Fibroblast of lung (primary cell): ENCODE measurements at places on chromosomes 7 and 10. TPM values are rescaled to one million over a fixed set of nuclear protein-coding genes. Genes with fewer than 3 reads are reported as not detected.

CSTF2T gene
- 14.9 and 20.0 TPM in 2 replicates for total RNA-seq

C10orf105 gene
- total RNA-seq, result under 0.01 TPM in 2 replicates

OGDHL gene
- under 0.01 TPM in 2 replicates for total RNA-seq

TMEM213 gene
- total RNA-seq, result not detected in 2 replicates

CALU gene
- total RNA-seq, result 538 and 636 TPM in 2 replicates

SDK1 gene
- 3.6 and 8.6 TPM in 2 replicates for total RNA-seq

DNA sequence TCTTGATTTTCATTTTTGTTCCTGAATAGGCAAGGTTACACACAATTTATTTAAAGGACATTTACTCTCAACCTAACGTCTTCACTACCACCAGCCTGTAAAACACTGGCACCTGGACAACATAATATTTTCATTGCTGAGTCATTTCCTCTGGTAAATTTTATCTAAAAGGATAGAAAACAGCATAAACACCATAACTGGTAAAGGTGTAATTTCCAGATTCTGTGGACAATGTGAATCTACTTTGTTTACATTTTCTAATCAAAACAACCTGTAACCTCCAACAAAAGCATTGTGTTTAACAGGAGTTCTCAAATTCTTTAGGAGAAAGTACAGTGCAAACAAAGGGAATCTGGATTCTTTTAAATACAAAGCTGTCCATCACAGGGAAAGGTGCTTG lies 472.0 kb upstream of the AKR1E2 start:
- peak; percentile 78 for DNase-seq

- no peak for DNase-seq
Measured at GRCh38 chr10:60870416-60870728, 73.6 kb downstream of the RHOBTB1 start.

DNA sequence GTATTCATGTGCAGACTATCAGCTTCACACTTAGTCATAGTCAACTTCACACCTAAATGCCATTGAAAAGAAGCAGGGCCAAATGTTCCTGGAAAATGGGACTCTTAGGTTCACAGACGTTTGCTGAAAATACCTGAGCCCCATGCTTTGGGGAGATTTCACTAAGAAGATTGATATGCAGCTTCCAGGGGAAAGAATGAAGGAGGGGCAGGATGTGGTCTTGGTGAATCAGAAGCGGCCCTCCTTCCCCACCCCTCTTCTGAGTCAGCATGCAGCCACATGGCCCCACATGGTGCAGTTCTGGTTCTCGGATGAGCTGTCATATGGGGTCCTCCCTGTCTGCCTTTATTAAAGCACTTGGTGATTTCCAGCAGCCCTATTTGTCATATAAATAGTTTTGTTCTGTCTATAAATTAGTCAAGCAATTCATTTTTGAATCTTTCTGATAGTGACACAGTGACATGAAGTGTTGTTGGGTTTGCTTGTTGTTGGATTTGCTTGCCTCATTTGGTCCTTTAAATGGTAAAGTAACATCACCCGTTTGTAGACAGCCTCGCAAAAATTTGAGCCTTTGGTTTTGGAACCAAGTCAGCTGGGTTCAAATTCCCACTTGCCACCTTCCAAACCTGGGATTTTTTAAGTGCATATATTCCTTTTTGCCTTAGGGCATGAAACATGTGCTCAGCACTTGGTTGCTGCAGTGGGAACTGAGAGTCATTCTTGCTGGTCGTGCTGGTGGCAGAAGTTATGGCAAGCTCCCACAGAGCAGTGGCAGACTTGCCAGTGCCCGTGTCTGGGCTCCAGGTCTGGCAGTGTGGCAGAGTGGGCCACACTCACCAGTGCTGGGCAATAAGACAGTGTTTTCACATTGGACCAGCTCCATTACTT lies 68.1 kb upstream of the CDK6 start:
- peak; percentile 99 for DNase-seq

- DNase-seq, result no peak
Measured at GRCh38 chr7:70612811-70613210, 519.1 kb upstream of the GALNT17 start.

DNA sequence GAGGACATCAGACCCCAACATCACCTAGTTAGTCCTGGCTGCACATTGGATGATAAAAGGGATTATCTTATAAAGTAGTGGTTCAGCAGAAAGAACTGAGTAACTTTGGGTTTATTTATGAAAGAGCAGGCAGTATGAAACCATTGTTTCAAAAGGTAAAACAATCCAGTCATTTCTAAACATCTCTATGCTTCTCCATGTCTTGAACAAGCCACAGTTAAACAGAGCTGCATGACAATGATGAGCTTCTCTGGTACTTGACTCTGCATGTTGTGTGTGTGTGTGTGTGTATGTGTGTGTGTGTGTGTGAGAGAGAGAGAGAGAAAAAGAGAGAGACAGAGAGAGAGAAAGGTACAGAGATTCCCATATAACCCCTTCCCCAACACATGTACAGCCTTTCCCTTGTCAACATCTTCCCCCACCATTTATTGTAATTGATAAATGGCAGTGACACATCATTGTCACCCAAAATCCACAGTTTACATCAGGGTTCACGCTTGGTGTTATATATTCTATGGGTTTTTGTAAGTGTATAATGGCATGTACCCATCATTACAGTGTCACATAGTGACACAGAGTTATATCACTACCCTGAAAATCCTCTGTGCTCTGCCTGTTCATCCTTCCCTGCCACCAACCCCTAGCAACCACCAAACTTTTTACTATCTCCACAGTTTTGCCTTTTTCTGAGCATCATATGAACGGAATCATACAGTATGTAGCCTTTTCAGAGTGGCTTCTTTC lies 32.8 kb upstream of the SLC18A3 start:
- no peak for DNase-seq

DNA sequence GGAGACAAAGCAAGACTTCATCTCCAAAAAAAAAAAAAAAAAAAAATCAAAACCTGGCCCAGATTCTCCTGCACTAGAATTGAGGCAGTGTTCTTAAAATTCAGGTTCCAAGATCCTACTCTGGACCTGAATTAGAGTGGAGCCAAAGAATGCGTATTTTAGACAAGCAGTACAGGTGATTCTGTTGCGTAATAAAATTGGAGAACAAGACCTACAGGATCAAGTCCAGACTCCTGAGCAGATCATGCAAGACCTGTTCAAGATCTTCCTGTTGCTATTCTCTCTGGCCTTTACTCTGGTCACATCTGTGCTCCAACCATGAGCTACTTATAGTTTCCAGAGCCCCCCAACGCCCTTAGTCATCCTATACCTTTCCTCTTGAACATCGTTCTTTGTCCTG lies 51.5 kb upstream of the RSBN1L start:
- no peak for DNase-seq

GRCh38 chr10:114663626-114664025 lies 5.6 kb upstream of the ABLIM1 start:
- no peak for DNase-seq

DNA sequence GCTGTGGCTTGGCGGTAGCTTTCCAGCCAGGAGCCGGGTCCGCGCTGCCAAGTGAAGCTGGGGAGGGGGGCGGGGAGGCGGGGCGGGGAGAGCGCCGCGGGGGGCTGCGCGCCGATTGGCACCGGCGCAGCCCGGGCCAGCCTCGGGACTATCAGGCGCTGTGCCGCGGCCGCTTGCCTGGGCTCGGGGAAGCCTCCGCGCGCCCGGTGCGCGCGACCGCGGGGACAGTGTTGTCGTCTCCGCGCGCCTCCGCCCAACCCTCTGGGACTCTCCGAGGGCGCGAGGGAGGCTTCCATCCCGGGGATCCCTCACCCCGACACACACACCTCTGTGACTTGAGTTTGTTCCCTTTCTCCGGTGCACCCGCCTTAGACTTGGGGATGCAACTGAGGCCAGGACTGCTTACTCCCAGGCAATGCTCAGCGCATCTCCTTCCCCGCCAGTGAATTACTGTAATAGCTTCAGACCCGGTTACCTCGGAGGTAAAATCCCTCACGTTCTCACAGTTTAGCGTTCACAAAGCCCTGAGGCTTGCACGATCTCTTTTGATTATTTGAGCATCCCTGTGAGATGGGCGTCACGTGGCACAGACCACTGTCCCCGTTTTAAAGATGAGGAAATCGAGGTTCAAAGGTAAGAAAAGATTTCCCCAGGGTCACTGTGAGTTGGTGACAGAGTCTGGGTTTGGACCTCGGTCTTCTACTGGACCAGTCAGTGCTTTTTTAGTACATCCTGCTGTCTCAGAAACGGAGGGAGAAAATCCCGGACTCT lies at the start of gene NKX1-2:
Gene NKX1-2, minus strand, starts transcription at position 24 of the 771 bp plus-strand sequence. CDS start 92 bp downstream, outside the sequence.
- DNase-seq, result no peak

DNA sequence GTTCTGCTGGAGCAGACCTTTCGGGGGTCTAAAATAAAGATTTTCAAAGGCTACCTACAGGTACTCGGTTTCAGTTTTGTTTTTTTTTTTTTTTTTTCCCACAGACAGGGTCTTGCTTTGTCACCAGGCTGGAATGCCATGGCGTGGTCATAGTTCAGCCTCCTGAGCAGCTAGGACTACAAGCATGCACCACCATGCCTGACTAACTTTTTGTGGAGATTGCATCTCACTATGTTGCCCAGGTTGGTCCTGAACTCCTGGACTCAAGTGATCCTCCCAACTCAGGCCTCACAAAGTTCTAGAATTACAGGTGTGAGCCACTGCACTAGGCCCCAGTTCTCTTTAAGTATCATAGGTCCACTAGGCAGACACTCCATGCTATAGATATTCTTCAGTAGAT lies 34.5 kb downstream of the BAMBI start:
- peak; percentile 19 for DNase-seq

GRCh38 chr10:101956117-101956516 lies 99.9 kb downstream of the ARMH3 start:
- DNase-seq, result no peak
